ENCODE measurements at places on chromosomes 7 and 10.

- DNase-seq, result no peak
Measured at GRCh38 chr7:23600236-23600635, 3.1 kb downstream of the CCDC126 start.

GRCh38 chr10:5618829-5619228 is 47.6 kb downstream of the ASB13 start:
- no peak for DNase-seq

- DNase-seq, result no peak
Measured at GRCh38 chr10:80392250-80392649, 16.1 kb upstream of the PRXL2A start.

DNA sequence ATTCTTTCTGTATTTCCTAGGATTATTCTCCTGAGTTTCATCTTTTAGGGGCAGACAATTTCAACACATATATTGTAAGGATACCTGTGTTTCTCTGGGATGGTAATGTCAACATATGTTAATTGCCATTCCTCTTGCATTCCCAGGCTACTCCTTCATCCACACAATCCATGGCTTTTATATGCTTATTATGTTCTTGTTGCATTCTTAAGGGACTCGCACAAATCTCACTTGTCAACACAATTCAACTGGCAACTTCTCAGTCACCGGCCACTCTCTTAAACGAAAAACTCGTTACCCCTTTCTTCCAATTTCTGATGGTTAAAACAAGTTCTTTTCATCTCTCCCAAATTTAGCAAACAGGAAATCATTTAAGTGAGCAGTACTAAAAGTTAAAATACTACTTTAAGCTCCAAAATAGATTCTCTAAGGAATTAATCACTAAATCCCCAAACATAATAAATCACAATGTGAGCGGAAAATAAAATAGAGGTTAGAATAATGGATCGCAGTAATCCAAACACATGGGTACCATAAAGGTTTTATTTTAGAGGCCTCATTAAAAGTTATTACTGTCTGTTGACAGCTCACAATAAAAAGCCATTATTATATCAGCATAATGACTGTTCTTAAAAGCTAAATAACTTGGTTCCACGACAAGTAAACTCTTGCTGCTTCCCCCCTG is 223.2 kb downstream of the ELMO1 start:
- DNase-seq, result no peak

DNA sequence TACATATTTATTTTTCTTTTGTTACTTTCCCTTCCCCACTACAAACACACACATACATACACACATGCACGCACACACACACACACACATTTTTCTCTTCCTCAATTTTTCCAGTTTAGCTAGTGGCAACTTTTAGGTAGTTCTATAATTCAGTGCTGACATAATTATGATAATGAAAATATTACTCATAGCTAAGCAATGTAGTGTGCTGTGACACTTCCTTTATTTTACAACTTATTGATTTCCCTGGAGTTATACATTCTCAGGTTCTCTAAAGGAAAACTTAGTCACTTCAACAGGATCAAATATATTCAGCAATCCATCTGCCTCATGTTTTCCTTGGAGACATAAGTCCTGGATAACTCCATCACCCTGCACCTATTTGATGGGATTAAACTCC is 151.6 kb downstream of the CACNA2D1 start:
- DNase-seq, result no peak

DNA sequence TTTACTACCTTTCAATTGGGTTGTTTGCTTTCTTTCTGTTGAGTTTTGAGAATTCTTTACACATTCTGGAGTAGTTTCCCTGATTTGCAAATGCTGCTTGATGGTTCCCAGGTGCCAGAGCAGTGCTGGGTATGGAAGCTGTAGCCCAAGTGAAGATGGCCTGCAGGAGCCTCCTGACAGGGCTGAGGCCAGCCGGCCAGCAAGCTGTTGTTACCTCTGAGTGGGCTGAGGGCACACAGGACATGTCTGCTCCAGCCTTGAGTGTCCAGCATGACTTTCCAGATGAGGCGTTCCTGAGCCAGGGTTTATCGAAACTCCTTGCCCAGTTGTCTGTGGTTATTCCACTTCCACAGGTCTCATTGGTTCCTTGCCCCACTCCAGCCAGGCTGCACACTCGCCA is 164.6 kb upstream of the TNS3 start:
- DNase-seq, result no peak

- no peak for DNase-seq
Measured at GRCh38 chr10:733086-733485, 43.6 kb upstream of the DIP2C start.

- no peak for DNase-seq
Measured at GRCh38 chr7:74038194-74038961, 10.4 kb downstream of the ELN start.

GRCh38 chr7:128125816-128126215 is 94.6 kb upstream of the LRRC4 start:
- no peak for DNase-seq

DNA sequence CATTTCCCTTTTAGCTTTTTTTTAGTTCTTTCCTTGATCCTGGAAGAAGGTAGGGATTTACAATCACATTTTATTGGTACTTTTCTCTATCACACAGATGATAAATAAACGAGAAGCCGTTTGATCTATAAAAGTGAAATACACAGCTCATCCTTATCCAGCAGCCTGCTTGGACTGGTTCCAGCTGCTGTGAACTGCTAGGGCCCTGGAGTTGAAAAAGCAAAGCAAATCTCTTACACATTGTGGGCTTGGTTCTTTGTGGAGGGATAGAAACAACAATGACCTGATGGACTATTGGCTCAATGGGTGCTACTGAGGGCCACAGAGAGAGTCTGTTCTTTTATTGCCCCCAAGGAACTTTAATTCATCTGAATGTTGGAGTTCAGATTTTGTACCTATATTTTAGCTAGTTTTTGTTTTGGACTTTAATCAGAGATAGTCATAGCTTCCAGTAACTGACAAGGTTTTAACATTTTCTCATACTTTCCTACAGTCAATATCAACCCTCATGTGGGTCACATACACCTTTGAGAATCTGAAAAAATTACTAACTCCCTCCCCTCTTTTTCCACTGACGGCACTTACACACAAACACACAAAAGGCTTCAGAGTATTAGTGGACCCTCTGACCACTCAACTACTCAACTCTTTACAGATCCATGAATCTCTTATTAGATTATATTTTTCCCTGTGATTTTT is 91.6 kb upstream of the CCDC6 start:
- no peak for DNase-seq

GRCh38 chr10:95221124-95221523 is 27.1 kb downstream of the ACSM6 start:
- DNase-seq, result no peak

DNA sequence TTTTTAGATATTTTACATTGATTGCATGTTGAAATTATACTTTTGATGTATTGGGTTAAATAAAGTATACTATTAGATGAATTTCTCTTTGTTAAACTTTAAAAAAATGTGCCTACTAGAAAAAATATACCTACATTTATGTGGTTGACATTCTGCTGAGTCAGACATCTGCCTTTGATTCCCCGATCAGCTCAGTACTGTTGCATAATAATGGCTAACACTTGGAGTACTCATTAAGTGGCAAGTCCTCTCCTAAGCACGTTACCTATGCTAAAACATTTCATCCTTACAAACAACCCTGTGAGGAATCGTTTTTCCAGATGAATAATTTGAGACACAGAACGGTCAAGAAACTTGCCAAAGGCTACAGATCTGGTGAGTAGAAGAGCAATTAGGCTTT is 14.0 kb upstream of the SEM1 start:
- DNase-seq, result no peak

DNA sequence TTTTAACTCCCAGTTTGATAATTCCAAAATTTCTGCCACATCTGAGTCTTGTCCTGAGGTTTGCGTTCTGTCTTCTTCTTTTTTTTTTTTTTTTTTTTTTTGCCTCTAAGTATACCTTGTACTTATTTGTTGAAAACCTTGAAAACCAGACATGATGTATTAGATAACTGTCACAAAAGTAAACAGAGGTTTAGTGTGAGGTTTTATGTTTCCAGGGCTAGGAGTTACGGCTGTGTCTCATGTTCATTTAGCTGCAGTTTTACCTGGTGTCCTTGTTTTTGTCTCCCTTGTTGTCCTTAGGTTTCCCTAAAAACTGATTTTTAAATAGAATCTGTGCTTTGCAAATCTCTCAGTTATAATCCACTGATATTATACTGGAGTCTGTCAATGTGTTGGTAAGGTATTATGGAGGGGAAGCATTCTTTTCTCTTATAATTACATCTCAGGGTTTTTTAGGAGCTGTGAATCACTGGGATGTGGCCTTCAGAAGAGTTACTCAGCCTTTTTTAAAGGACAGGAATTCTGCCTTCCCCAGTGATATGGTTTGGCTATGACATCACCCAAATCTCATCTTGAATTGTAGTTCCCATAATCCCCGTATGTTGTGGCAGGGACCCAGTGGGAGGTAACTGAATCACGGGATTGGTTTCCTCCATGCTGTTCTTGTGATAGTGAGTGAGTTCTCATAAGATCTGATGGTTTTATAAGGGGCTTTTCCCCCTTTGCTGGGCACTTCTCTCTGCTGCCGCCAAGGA is 95.0 kb downstream of the CDCA7L start:
- DNase-seq, result no peak

DNA sequence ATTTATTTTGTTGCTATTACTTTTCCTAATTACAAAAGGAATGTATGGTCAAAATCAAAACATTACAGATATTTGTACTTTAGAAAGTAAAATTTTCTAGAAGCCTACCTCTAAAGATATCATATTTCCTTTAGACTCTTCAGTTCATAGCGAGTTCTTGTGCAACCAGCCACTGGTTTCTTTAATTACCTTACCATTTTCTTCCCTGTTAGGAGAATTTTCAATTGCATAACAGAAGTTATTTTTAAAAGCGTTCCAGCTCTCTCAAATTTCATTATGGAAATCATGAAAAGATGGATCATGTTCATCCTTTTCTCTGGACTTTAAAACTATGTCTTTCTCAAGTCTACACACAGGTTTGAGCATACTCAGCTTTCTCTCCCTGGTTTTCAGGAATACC is 5.0 kb upstream of the TRUB1 start:
- no peak for DNase-seq

DNA sequence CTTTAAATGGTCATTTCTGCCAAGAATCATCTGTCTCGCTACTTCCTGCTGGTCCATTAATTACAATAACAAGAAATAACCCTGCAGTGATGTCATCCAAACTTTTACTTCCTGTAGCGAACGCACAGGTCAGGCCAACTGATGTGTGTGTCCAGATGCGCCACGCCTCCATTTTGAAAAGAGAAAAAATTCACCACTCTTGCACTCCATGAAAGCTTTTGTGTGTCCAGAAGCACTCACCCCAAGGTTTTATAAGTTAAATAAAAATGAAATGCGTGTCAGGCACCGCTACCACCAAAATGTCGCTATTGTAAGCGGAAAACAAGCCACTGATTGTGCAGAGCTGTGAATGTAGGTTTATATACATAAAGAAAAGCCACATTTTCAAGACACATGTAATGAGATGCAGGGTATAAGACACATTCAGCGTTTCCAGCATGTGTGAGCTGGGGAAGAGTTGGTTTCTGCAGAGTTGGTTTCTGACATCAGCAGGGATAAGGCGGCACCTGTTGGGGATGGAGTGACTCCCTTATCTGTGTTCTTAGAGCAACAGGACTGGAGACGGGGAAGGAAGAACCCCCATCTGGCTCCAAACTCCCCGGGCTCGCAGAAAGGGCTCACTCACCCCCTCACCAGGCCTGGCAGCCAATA is 83.3 kb downstream of the CTBP2 start:
- DNase-seq, result no peak

- DNase-seq, result no peak
Measured at GRCh38 chr10:131000743-131001142, 310.8 kb downstream of the TCERG1L start.

GRCh38 chr7:157687158-157687557 is 350.4 kb downstream of the DNAJB6 start:
- DNase-seq, result no peak

GRCh38 chr10:48693206-48693605 is 8.5 kb downstream of the WDFY4 start:
- no peak for DNase-seq

GRCh38 chr7:47882635-47883034 is 65.6 kb downstream of the PKD1L1 start:
- no peak for DNase-seq

GRCh38 chr7:91187061-91187460 is 77.2 kb upstream of the FZD1 start:
- no peak for DNase-seq
